Progenitor cell of endocrine pancreas (in vitro differentiated cells): ENCODE measurements at places on chromosomes 2 and 18.

GRCh38 chr2:20196657-20197161 is 28.2 kb downstream of the SDC1 start:
- no peak for DNase-seq

- DNase-seq: no peak
Observed at GRCh38 chr18:22817844-22818243, 115.3 kb upstream of the RBBP8 start.

DNA sequence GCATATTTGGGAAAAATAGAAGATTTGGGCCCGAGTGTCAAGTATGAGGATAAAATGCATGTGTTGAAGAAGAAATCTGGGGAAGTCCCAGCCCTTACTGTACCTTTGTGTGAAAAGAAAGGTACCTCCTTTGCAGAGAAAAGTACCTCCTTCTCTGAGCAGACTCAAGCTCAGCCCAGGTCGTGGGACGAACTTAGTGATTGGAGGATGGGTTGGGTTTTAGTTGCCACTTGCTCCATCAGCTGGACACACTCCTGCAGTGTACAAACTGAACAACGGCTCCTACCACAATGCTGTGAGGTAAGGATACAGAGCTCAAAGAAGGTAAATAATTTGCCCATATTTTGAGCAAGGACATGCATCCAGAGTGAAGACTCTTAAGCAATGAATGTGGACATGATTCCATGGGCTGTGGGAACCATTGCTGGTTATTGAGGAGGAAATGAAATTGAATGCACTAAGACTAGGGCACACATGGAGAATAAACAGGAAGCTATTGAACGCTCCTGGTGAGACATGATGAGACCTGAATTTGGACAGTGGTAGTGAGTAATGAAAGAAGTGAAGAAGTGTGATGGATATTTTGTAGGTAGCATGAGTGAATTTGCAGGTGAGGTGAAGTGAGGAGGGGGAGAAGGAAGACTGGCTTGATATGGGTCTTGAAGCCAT is 49.8 kb upstream of the IL1RL1 start:
- DNase-seq: no peak

DNA sequence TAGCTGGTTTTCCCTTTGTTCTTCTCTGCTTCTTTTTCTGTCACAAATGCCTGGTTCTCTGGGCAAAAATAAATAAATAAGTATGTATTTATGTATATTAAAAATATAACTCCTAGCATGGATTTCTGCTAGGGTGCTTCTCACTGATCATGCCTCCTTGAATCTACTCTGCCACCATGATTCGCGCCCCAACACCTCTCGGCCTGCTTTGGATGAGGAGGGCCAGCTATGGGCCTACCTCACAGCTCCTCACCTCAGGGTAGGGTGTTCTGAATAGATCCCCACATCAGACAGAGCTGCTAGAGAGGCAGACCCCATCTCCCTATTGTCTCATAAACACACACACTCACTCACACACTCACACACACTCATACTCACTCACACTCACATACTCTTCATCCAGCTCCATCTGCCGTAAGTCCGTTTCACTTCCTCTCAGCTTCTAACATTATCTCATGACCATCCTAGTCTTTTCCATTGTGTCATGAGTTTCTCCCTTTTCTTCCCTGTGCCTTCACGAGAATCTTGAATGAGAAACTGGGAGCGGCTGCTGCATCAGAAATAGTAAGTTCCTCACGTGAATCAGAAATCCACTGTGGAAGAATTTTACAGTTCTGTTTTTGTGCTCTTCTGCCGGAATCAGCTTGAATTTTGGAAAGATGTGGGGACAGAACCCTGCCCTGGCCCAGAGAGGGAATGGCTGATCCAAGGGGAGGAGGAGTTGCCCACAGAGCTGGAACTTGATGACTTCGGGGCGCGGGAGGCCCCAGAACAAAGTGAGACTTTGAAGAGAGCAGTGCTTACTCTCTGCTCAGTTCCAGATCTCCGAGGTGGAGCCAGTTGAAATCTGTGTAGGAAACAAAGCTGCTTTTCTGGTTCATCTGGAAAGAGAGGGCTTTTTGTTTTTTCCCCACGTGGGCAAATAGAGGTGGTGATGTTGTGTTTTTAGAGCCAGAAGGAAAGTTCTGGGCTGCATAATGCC is 20.9 kb downstream of the ANXA4 start:
- no peak for DNase-seq

GRCh38 chr18:48853588-48853987 is 97.2 kb downstream of the SMAD7 start:
- no peak for DNase-seq

DNA sequence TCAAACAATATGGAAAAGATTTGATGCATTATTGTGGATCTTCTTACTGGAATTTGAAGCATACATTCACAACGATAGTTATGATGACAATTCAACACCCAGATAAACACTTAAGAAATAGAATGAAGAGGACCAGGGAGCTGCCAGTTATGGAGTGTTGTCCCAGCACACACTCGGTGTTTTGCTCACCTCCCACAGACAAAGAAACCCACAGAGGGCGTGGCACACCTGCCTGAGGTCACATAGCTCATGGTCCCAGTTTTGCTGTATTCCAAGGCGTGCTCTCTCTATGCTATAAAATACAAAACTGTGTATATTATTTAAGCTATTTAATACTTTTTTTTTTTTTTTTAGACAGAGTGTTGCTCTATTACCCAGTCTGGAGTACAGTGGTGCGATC is 31.1 kb downstream of the EFR3B start:
- DNase-seq: no peak

GRCh38 chr18:36450264-36450663 is 152.8 kb downstream of the FHOD3 start:
- DNase-seq: no peak

GRCh38 chr2:163207693-163208370 is 369.3 kb upstream of the KCNH7 start:
- no peak for DNase-seq

GRCh38 chr18:9616049-9616448 is 1.7 kb upstream of the PPP4R1 start:
- no peak for DNase-seq

GRCh38 chr18:66495844-66496243 is 108.0 kb downstream of the CDH19 start:
- peak; percentile 75 for DNase-seq

GRCh38 chr2:225590932-225591331 is 191.4 kb downstream of the NYAP2 start:
- DNase-seq: no peak

DNA sequence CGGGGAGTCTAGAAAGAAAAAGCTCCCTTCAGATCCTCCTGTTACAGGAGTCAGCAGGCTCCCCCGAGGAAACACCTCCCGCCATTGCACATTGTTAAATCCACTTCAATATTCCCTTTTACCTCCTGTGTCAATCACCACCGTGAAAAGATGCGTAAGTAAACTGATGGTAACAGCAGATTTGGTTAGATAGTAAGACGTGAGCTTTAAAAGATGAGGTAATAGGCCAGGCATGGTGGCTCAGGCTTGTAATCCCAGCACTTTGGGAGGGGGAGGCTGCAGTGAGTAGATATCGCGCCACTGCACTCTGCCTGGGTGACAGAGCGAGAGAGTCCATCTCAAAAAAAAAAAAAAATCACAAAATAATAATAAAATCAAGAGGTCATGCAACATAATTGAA is 15.2 kb upstream of the NCL start:
- DNase-seq: no peak

DNA sequence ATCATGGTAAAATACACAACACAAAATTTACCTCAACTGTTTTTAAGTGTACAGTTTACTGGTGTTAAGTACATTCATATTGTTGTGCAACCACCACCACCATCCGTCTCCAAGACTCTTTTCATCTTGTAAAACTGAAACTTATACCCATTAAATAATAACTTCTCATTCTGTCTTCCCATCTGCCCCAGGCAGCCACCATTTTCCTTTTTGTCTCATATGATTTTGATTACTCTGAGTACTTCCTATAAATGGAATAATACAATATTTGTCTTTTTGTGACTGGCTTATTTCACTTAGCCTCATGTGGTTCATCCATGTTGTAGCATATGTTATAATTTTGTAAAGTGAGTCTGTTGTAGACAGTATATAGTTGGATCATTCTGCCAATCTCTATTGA is 82.7 kb downstream of the ALMS1 start:
- DNase-seq: no peak

GRCh38 chr18:56109757-56110156 is 521.8 kb upstream of the TCF4 start:
- DNase-seq: no peak

DNA sequence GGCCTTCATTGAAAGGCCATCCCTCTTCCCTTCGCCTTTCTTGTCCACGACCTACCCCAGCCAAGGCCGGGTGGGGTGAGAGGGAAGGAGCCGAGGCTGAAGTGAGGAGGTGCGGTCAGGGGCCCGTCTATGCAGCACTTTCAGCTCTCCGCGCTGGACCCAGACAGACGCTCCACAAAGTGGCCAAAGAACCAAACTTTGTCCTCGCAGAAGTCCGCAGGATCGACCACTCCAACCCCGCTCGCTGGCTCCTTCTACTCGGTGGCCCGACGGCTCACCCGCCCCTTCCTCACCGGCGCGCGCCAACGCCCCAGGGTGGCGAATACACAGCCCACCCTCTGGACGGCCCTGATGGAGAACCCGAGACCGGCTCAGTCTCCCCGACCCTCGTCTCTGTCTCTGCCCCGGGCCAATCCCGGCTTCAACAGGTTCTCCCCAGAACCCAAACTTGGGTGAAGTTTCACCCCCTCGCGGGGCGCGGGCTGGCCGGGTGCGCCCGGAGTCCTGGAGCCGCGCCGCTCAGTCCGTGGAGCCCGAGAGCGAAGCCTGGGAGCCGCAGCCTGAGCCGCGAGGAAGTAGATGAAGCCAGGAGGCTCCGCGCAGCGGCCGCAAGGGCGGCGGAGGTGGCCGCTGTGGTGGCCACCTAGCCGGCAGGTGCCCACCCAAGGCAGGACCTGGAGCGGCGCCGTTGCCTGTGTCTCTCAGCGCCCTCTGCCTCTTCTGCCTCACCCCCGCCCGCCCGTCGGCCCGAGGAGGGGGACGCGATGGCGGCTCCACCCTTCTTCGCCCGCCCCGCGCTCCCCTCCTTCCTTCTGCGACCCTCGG is 26.7 kb upstream of the ALPP start:
- DNase-seq: no peak

GRCh38 chr2:37779611-37780386 is 108.4 kb upstream of the CDC42EP3 start:
- DNase-seq: no peak

GRCh38 chr2:176415174-176415895 is 146.1 kb downstream of the MTX2 start:
- no peak for DNase-seq

GRCh38 chr2:133553251-133553650 is 15.0 kb downstream of the NCKAP5 start:
- no peak for DNase-seq

DNA sequence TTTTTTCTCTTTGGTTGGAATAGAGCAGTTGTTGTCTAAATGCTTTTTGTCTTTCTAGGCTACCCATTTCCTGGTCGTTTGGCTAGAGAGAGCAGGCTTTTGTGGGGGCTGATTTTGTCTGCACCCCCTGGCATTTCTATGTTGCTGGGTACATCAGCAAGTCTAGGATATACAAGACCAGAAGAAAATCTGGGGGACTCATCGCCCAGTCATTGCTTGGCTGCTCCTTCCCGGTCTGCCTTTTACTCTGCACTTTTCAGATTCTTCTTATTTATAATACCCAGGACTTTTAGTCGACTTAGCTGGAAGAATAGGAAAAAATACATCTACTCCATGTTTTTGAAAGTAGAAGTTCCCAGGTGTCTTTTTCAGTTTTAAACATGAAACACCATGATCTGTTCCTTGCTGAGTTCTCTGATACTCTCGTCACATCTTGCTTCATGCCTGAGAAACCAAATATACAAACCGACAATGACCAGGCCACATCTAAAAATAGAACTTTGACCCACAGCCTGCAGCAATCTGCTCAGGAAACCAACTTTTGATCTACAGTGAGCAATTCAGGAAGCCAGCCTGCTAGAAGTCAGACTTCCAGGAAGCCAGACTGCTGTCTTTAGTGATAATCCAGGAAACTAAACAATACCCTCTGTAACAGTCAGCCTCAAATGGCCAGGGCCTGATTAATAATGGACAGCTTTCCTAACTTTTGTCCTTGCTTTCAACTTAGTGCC is 163.8 kb upstream of the MEX3C start:
- no peak for DNase-seq

GRCh38 chr18:48142994-48143393 is 212.5 kb upstream of the SMAD2 start:
- no peak for DNase-seq

DNA sequence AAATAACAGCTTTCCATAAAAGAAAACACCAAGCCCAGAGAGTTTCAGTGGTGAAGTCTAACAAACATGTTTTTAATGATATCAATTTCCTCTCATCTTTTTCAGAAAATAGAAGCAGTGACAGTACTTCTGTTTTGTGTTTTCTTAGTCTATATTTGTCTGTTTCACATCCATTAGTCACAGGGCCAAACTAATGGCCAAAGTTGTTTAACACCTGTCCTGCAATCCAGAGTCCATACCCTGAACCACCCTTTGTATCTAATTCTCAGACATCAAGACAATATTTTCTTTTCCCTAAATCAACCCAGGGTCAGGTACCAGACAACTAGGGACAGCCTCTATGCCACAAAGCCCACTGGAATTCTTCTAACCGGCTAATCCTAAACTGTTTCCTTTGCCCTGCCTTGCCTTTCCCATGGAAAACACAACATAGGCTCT is 25.9 kb downstream of the TMSB10 start:
- DNase-seq: no peak

GRCh38 chr18:68642003-68642402 is 72.9 kb downstream of the TMX3 start:
- DNase-seq: no peak

- DNase-seq: no peak
Observed at GRCh38 chr2:106159866-106160785, 34.0 kb downstream of the UXS1 start.

DNA sequence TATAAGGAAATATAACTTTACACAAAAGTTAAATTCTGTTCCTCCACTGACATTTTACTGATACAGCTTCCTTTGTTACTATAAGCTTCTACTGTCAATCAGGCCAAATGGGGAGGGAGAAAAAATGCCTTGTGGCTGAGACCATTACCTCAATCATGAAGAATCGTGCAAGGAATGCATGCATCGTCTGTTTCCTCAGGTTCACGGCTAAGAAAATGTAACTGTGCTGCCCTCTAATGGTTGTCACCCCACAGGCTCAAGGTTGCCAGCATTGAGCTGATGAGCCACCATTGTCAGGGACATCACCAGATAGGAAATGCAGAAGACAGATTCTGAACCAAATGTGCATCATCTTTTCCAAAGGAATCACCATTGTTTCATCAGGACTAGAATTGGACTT is 426.9 kb downstream of the CDH2 start:
- DNase-seq: peak; percentile 25

DNA sequence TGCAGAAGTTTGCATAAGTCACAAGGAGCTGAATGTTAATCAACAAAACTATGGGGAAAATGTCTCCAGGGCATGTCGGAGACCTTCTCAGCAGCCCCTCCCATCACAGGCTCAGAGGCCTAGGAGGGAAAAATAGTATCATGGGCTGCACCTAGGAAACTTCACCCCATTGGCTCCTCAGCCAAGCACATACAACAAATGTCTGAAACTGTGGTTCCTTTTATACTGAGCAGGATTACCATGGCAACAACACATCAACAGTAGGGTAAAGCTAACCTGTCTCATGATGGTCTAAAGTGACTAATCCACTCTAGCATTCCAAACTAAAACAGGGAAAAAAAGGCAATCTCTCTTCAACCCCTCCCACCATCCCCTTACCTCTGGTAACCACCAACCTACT is 3.2 kb upstream of the NEMP2 start:
- no peak for DNase-seq
